ENCODE measurements at places on chromosomes 1 and 21. TPM values are rescaled to one million over a fixed set of nuclear protein-coding genes. Genes with fewer than 3 reads are reported as not detected.

- H3K36me3 ChIP-seq: no peaks in the 10 kb centered on the region
- H3K4me3 ChIP-seq: no peak overlapping the region
- peaks cover 7% of the 10 kb centered on the region for H3K4me1 ChIP-seq
- no peak for DNase-seq
- H3K27me3 ChIP-seq: peaks cover 19% of the 10 kb centered on the region
- H3K27ac ChIP-seq: no peak overlapping the region
Measured at GRCh38 chr21:45886610-45887026, 95.0 kb upstream of the COL6A1 start.

Gene OR2T29
- not detected for total RNA-seq

DNA sequence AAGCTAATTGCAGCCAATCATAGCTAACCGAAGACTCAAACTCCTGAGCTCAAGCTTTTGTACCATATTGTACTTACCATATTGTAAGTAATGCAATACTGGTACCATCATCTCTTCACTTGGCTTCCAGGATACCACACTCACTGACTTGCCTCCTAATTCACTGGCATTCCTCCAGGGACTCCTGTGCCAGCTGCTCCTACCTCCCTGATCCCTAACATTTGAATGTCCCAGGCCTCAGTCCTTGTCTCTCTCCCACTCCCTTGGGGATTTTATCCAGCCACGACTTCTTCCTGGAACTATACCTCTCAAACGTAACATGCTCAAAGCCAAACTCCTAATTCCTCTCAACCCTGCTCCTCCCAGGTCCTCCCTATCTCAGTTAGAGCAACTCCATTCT lies 33.8 kb downstream of the USP48 start:
- no peaks in the 10 kb centered on the region for H3K27me3 ChIP-seq
- no peak for DNase-seq
- peaks cover 41% of the 10 kb centered on the region for H3K36me3 ChIP-seq
- H3K27ac ChIP-seq: no peak overlapping the region

DNA sequence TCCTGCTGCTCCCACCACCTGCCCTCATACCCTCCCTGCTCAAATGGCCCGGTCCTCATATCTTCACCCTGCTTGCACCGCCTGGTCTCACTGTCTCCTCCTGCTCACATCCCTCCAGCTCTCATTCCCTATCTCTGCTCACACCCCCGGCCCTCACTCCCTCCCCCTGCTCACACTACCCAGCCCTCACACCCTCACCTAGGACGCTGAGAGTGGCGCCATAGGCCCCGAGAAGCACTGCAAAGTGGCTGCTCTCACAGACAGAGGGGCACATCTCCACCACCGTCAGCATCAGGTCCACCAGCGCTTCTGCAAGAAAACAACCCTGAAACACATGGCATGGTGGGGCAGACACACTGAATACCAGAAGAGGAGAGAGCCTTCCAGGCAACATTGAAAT lies 38.6 kb downstream of the MRAP start:
- H3K4me3 ChIP-seq: no peak overlapping the region
- peaks cover 13% of the 10 kb centered on the region for H3K4me1 ChIP-seq
- no peaks in the 10 kb centered on the region for H3K27me3 ChIP-seq
- DNase-seq: no peak
- H3K36me3 ChIP-seq: peaks cover 46% of the 10 kb centered on the region

- 0 out of 2 replicates have a peak, but pooled peaks cover 3% of the 10 kb centered on the region for H3K4me1 ChIP-seq
- no peak overlapping the region for H3K27ac ChIP-seq
- DNase-seq: peak; percentile 94
Measured at GRCh38 chr1:1019122-1019999, 559 bp upstream of the AGRN start.

Gene DPYD
- 70.7 TPM for total RNA-seq

Gene MX2
- total RNA-seq: 0.54 TPM
